ENCODE measurements at places on chromosomes 2 and 18.

- DNase-seq: no peak
Measured at GRCh38 chr2:207107131-207107530, 58.6 kb downstream of the KLF7 start.

GRCh38 chr18:44741511-44741910 lies 60.8 kb downstream of the SETBP1 start:
- DNase-seq: no peak

GRCh38 chr2:187081461-187081860 lies 232.5 kb upstream of the ZSWIM2 start:
- DNase-seq: no peak

- no peak for DNase-seq
Measured at GRCh38 chr18:79502782-79503181, 107.1 kb downstream of the NFATC1 start.

- peak; percentile 35 for DNase-seq
Measured at GRCh38 chr2:120669121-120669952, 66.3 kb upstream of the GLI2 start.

DNA sequence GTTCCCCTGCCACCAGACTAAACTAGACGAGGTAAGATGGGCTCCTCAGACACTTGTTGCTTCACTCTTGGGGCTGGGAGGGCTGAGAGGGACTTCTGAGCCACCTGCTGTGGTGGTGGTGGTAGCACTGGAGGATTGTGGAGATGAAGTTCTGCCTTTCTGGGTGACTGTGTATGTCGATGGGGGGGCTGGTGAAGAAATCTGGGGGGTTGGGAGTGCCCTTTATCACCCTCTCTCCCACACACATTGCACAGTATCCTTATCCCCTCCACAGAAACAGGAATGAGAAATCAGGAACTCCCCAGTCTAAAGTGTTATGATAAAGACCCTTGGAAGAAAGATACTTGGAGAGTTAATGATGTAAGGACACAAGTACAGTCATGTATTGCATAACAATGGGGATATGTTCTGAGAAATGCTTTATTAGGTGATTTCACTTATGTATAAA lies 38.5 kb downstream of the HK2 start:
- DNase-seq: no peak

- no peak for DNase-seq
Measured at GRCh38 chr2:64296140-64296480, 151.9 kb upstream of the PELI1 start.

DNA sequence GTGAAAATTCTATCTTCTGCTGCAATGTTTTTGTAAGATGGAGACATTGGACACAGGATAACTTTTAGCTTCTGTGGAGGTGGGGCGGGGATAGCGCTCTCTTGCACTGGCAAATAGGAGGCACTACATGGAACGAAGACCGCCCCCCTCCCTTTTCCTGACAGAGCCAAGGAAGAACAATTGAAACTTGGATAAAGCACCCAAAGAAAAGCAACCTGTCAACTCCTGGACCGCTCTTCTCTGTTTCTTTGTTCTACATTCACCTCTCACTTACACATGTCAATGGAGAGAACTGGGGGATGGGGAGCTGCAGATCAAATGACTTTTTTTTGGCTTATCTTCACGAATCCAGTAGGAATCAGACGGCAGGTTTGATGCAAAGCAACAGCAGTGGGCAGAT lies 126.3 kb upstream of the CHAC2 start:
- no peak for DNase-seq

DNA sequence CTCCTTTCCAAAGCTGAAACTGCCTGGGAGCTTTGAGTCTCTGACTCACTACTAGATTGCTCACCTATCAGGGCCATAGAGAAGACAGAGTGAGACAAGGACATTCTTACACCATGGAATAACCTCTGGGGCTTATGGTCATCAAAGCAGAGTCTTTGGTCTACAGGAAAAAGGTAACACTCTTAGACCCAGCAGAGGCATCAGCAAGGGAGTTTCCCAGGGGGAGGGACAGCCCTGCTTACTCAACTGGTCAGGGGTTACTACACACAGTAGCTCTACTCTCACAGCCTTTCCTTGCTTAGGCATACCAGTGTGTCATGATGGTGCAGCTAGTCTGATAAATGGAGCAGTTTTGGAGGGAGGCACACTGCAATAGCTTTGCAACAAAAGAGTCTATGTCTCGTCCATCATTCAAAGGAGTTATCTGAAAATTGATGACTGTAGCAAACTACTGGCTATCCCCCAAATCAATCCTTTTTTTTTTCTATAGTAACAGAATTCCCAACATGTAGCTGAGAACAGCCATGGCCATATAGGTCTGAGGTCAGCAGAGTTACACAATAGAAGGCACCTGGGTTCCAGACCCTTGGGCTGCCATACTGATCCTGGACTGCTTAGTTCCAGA lies 22.4 kb upstream of the CD28 start:
- peak; percentile 88 for DNase-seq

DNA sequence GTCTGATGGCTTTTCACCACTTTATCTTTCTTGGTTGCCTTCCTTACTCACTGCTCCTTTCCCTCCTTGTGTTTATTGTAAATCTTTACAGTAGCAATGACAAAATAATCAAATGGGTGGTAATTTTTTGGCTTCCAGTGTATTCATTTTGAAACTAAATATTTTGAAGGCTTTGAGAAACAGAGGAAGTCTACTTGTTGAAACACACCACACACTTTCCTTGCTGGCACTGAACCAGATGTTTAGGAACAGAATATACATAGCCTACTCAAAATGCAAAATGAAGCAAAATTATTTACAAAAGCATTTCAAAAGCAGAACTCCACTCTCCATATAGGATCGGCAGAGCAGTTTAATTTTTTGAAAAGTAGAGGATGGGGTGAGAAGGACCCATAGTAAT lies 189.8 kb downstream of the LTBP1 start:
- DNase-seq: peak; percentile 25

GRCh38 chr2:199409759-199410529 lies 47.8 kb downstream of the SATB2 start:
- DNase-seq: peak; percentile 55

GRCh38 chr2:64177315-64177714 lies 33.1 kb upstream of the PELI1 start:
- DNase-seq: peak; percentile 11

DNA sequence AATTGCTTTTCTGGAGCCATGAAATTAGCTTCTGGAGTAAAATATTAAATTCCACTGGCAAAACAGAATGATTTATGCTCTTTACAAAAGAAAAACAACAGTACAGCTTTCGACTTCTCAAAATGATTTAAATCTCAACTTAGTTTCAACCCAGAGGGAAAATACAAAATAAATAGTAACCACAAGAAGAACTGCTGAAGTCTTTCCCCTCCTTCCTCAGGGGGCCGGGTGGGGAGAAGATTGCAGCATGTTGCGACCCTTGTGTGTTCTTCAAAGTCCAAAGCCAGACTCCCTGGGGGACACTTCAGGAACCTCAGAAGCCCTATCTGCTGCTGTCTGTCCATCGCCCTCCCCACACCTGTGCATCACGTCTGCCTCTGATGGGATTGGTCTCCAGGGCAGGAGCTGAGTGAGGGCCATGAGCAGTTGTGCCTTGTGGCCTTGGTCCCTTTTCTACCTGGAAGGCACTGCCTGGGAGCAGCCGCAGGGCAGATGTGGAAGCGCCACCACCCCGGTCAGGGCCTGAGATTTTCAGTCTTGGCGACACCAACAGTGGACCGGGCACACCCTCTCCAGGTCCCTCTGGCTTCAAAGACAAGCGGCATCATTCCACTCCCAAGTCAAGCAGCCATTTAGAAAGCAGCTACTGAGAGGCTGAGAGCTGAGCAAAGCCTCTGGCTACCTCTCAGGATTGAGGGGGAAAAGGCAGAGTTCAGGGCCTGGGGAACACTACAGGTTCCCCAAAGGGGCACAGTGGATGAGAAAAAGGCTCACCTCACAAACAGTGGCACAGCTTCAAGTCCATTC lies 210.1 kb upstream of the RAB6C start:
- DNase-seq: no peak

DNA sequence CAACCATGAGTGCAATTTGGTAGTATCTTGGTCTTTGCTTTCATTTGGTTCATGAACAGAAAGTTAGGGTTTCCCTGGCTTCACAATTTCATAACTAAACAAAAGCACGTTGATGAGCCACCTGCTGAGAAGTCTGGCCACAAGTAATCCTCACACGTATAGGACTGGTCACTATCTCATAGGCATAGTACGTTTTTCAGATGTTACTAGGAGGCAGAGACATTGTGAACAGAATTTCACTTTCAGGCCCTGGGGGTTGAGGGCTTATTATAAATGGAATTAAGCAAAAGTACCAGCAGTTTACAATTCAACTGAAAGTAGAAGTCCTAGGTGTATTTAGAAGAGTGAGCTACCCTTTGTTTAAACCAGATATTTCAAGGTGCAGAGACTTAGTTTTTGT lies 277.1 kb downstream of the ALPK2 start:
- no peak for DNase-seq

DNA sequence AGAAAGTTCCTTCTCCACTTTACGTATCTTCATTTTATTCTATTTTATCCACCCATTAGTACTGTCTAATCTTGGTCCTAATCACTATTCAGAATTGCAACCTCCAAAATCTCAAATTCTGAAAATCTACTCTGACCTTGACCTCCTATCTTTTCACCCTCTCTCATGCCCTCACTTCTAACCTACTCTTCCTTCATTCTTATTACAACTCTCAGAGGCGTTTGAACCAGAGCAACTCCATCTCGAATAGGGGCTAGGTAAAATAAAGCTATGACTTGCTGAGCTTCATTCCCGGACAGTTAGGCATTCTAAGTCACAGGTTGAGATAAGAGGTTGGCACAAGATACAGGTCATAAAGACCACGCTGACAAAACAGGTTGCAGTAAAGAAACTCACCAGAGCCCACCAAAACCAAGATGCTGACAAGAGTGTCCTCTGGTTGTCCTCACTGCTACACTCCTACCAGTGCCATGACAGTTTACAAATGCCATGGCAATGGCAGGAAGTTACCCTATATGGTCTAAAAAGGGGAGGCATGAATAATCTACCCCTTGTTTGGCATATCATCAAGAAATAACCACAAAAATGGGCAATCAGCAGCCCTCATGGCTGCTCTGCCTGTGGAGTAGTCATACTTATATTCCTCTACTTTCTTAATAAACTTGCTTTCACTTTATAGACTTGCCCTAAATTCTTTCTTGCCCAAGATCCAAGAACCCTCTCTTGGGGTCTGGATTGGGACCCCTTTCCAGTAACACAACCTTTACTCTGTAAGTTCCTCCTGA lies 11.4 kb downstream of the CCDC88A start:
- peak; percentile 79 for DNase-seq

DNA sequence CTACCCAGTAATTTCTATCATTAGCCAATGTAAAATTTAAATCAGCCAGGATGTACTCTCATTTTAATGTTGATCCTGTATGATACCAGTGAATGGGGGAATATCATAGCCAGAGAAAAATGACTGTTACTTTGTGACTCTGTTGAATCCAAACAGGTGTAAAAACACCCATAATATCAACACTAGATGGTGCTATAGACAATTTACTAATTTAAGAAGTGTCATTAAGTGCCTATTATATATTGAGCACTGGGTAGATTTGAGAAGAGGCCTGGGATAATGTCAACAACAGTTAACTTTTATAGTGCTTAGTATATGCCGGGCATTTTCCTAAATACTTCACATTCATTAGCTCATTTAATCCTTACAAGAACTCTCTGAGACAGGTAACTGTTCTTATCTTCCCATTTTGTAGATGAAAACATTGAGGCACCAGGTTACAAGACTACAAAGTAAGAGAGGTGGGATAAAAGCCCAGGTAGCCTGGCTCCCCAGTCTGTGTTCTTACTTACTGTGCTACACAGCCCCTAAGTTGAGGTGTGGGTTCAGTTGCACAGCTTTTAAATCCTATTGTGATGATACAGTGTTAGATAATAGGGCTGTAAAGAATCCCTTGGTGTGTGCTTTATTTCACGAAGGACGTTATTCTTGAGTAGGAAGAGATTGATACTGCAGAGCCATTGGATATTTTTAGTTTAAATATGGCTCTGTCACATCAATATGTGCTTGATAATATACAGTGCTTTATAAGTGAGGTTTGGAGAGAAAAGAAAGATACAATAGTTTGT lies 325.5 kb downstream of the AGPS start:
- no peak for DNase-seq

- no peak for DNase-seq
Measured at GRCh38 chr2:61906186-61906470, 654 bp downstream of the COMMD1 start.

GRCh38 chr2:145220496-145220895 lies 700.6 kb upstream of the ZEB2 start:
- no peak for DNase-seq

DNA sequence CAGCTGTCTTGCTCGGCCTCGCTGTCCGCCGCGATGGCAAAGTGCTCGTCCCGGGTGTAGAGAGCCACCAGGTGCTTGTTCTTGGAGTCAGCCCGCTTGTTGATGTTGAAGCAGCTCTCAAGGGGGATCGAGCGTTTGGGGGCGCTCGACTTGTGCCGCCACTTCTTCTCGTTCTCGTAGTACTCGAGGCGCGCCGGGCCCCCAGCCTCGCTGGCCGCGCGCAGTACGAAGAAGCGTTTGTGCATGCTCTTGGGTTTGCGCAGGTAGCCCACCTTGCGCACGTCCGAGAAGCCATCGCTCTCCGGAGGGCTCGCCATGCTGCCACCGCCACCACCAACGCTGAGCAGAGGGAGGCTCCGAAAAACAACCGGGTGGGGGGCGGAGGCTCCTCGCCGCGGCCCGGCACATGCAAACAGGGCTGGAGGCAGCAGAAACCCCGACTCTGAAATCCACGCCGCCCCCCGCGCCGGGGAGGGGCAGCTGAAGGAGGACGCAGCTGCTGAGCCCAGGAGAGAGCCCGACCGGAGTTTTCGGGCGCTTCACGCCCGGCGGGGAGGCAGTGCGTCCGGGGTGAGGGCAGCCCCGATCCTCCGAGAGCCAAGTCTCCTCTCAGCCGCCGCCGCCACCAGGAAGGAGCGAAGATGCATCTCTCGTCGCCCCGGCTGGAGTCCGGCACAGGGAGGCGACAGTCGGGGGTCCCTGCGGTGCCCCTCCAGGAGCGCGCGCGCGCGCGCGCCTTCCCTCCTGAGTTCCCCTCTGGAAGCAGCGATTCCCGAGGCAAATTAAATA lies 1.0 kb downstream of the IRS1 start:
- peak; percentile 69 for DNase-seq
